Activated CD4-positive, alpha-beta T cell treated with anti-CD3 and anti-CD28 coated beads, Interleukin-2, amount 50 U/mL, for 48 hours (primary cell): ENCODE measurements at places on chromosomes 7 and 10.

DNA sequence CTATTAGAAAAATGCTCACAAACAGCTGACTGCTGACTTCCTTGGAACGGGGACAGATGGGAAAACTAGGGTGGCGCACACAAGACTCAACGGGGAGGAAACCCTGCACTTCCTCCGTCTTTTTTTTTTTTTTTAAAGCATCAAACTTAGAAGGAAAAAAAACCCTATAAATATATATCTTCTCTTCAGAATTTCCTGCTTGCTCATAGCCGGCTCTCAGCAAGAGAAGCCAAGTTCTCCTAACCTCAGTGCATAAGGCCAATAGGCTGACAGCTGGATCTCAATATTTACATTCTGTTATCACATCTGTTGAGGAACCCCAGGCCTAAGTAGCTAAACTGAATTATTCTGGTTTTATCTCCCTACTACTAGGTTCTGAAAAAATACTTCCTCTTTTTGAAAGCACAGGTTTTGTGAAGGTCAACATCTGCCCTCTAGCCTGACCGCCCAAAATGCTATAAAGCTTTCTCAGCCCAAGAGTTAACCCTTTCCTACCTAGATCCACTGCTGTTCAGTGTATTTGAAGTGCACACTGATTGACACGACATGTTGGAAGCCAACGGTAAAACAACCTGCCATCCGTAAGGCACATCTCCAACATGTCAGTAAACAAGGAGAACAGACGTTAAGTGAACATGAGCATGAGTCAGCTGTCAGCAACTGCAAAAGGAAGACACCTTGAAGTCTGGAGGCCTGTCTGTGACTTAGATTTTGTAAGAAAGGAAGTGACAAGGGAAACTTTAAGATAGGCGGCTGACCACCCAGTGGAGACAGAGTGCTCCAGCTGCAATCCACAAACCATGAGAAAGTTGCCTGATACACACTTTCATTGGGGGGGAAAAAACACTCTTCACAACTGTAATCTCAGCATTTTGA is 83.8 kb downstream of the EBLN1 start:
- no peak for DNase-seq

DNA sequence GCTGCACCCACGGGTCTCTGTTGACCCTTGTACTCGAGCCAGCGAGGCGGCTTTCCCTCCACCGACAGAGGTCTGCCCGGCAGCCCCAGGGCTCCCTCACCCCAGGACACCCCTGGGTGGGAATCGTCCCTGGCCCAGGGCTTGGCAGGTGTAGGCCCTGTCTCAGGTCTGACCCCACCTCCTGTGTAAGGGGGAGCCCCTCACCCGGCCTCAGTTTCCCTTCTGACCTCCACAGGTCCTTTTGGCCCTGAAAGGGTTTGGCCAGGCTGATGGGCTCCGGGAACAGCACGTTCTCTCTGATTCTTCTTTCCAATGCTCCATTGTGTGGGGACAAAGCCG is 25.0 kb upstream of the ELFN1 start:
- no peak for DNase-seq

DNA sequence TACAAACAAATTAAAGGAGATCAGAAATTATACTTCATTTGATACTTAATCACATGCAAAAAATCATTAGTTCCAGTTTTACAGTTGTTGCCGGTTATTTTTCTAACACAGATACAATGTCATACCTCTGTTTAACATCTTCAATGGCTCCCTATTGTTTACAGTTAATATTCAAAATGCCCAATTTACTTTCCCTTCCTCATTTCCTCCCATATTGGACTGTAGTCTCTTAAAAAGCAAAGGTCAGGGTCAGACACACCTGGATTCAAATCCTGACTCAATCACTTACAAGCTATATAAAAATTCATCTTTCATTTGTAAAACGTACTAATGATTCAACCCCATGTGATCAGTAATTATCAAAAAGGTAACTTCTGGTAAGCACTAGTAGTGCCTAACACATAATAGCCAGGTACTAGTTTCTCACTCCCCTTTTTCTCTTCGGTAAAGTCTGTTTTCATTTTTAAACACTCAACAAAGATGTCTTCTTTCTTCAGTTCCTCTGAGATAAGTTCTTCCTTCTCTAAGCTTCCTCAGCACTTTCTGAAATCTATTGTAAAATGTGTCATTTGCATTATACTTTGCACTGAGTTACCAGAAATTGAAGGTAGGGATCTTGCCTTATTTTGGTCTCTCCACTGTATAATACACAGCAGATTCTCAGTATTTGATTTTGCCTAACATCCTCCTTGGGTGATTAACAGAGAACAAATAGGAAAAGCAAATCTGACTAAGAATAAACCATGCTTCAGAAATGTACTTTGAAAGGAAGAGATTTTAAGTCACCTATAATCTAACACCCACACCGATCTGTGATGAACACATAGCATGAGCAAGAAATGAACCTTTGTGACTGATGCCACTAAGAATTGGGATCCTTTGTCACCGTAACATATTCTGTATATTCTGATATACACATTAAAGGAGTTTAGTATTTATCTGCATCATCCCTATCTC is 16.1 kb downstream of the KMT2C start:
- no peak for DNase-seq

DNA sequence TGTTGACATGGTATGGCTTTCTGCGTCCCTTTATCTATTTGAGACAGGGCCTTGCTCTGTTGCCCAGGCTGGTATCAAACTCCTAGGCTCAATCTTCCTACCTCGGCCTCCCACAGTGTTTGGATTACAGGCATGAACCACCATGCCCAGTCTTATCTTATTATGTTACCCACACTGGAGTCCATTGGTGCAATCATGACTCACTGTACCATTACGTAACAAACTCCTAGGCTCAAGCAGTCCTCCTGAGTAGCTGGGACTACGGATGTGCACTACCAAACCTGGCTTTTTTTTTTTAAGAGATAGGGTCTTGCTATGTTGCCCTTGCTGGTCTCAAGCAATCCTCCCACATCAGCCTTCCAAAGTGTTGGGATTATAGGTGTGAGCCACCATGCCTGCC is 66.7 kb downstream of the CCDC3 start:
- DNase-seq: no peak

DNA sequence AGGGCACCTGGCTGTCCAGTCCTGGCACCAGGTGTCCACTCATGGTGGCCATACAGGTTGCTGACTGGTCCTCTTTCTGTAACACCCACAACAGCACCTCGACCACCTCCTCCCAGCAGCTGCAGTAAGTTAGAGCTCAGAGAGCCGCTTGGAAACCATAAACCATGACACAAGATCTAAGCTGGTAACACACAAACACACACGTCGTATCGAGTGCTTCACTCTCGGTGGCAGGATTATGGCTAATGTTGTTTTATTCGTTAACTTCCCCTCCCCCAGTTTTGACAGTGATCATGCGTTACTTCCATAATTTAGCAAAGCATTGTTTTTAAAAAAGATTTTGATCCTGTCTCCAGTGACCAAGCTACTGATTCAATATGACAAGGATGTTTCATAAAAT is 59.7 kb downstream of the CAMK2B start:
- DNase-seq: no peak

- no peak for DNase-seq
Measured at GRCh38 chr7:3152714-3153113, 109.0 kb upstream of the CARD11 start.

- no peak for DNase-seq
Measured at GRCh38 chr10:26157734-26158133, 58.8 kb upstream of the GAD2 start.

GRCh38 chr7:155959894-155960293 is 147.6 kb upstream of the SHH start:
- no peak for DNase-seq

DNA sequence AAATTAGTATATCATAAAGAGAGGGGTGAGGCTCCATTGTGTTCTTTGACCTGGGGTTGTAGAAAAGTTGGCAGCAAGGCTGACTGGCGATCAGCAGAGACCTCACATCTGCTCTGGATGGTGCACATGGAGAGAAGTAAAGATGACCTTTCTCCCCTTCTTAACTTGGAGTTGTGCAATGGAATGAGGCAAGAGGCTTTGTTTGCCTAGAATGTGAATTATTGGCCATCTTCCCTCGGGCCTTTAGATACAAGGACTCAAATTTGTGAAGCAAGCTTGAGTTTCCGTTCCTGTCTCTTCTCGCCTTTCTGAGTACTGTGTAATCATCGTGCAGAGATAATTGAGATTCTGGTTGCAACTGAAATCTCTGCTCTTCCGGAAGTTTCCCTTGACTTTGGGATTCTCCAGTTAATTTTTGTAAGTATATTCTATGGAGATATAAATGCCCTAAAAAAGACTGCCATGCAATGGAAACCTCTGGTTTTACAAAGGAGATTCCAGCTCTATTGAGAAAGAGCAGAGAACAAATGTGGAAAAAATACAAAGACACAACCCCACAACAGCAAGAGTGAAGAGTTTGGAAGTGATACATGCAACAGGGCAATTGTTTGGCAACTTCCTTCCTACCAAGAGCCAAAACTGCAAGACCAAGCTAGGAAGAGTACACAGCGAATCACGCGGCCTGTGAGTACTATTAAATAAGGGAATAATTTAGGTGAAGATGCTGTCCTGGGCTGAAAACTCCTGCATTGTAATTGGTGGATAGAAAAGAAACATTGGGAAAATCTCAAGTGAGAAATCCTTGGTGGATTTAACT is 542.3 kb upstream of the NRP1 start:
- no peak for DNase-seq

GRCh38 chr10:90047243-90047729 is 345.9 kb downstream of the KIF20B start:
- no peak for DNase-seq

GRCh38 chr7:24827589-24827988 is 70.3 kb upstream of the GSDME start:
- no peak for DNase-seq

DNA sequence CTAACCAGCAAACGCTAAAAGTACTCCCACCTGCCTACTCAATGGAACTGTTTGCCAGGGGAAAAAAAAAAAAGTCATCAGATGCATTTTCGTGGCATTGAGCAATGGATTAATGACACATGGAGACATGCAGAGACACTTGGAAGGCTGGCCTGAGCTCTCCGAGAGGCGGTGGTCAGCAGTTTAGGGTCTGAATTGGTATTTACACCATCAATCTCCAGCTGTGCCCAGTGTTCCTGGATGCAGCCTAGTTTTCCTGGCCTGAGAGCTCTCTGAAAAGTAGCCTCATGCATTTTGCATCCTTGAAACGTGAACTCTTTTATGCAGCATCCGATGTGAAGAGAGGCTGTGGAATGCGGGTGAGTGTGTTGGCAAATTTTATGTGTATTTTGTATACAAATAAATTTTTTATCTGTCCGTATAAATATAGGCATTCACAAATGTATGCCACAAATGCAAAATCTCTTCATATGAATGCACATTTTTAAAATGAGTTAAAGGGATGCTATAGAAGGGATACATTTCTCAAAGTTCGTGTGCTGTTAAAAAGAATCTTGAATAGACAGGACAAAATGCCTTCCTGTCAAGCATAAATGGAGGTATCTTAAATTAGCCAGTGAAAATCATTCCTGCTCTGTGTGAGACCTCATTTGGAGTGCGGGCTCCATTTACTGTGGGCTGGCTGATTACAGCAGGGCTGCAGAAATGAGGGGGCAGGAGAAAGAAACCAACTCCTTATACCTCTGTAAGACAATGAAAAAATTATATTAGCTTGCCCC is 137.7 kb upstream of the PFKP start:
- no peak for DNase-seq

GRCh38 chr10:105726149-105726548 is 1085.1 kb downstream of the SORCS3 start:
- no peak for DNase-seq

- DNase-seq: no peak
Measured at GRCh38 chr7:90053094-90053493, 101.2 kb upstream of the STEAP1 start.
